Stimulated activated CD8-positive, alpha-beta memory T cell treated with anti-CD3 and anti-CD28 coated beads, Interleukin-15, amount 100 ng/mL, for 1 hour (primary cell): ENCODE measurements at places on chromosomes 4 and X.

- peak; percentile 35 for DNase-seq
Measured at GRCh38 chr4:148056879-148057278, 325.0 kb downstream of the ARHGAP10 start.

DNA sequence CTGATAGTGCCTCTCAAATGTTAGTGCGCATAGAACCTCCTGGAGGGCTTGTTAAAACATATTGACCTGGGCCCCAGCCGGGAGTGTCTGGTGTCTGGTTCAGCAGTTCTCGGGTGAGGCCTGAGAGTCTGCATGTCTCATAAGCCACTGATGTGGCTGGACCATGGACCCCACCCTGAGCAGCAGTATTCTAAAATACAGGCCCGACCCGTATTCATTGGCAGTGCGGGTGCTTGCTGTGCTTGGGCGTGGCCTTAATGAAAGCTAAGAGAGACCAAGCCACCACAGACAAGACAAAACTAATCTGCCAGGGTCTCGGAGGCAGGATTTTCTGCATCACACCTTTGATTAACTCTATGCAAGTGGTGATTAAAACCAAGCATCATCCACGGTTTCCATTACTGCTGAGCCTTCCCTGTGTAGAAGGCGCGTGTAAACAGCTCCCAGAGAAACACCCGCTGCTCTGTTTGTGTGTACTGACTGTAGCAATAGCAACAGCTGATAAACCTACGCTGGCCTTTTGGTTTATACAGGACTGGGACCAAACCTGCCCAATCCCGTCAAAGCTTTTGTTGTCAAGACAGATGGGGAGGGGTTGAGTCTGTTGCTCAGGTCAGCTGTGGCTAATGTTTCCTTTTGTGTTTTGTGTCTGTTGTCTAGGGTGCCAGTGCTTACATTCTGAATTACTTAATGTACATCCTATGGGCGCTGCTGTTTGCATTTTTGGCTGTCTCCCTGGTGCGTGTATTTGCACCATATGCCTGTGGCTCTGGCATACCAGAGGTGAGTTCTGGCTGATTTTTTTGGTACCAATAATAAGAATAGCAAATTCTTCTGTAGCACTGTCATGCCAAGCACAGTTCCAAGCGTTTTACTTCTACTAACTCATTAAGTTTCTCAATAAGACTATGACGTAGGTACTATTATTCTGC, 40.8 kb downstream of the CLCN4 start:
- no peak for DNase-seq

DNA sequence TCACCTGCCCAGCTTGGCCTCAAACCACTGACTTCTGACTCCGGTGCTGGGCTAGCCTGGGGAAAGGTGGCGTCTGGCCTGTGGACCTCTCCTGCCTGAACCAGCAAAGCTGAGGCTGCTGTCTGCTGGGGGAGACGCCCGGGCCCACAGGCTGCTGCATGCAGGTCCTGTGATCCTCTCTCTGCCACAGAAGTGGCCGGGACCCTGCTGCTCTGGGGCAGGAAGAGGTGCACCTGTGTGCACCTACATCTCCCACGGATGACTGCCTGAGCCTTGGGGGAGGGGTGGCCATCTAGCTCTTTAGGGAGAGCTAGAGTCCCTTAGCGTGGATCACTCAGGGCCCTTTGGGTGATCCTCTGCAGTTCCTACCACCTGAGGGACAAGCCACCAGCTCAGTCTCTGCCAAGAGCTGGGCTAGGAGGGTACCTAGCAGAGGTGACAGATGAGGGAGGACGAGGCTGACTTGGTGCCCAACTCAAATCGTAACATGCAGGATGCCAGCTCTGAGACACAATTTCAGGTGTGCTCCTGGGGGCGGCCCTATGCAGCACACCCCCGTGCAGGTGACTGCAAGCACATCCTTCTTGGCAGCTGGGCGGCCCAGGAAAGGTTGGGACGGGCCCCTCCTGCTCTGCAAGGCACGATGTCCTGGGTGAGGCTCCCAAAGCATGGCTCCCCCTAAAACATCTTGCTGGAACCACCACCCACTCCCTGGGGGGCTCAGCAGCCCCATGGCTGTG, 22.5 kb downstream of the LETM1 start:
- no peak for DNase-seq

DNA sequence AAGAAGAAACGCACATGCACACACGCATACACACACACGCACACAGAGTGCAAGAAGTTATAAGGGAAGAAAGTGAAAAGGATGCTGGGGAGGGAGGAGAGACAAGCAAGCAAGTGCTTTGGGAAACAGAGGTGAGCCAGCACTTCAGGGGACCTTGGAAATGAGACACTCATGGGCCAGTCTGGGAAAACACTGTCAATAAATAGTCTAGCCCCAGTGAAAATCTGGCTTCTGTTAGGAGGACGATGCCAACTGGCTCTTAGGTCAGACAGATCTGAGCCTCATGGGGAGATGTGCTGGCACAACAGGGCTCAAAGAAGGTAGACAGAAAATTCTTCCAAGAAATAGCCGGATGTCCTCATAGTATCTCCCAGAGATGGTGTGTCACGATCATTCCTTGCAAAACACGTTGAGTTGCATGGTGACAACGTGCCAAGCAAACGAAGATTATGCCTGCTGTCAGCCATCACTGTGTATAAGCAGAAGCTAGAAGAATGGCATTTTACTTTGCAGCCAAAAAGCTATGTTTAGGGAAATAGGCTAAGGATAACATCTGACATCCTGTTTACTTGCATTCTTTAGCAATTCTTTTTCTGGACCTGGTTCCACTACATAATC, 557 bp upstream of the ARHGEF6 start:
- no peak for DNase-seq
